ENCODE measurements at places on chromosomes 3 and 15.

GRCh38 chr15:65304381-65305149, at the start of gene RNU5B-1:
TSS of gene RNU5B-1 (plus strand) at chr15:65304677.
- peaks cover 15% of the 10 kb centered on the region for H3K4me1 ChIP-seq
- peak within 1 kb of the TSS; percentile 75 for H3K4me3 ChIP-seq
- DNase-seq, result peak; percentile 66
- H3K36me3 ChIP-seq, result no peaks in the 10 kb centered on the region

DNA sequence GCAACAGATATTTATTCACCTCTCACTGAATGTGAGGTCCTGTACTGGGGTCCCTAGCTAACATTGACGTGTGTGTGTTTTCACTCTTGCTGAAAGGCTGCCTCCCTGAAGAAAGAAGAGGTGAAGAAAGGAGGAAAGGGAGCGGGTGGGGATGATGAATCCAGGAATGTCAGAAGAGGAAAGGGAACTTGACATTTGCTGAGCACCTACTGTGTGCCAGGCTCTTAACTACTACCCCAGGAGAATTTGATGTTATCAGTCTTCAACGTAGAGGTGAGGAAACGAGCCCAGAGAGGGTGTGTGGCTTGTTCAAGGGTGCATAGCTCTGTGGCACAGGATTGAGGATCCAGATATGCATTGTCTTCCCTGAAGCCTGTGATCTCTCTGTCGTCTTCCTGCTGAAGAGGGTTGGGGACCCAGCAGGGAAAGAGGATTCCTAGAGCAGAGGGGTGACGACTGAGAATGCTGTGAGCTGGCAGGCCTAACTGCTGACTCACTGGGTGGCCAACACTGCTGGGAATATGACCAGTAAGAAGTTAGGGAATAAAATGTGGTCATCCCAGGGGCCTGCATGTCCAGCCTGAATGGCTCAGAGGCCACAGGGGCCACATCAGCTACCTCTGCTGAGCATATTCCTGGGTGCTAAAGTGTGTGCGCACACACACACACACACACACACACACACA, 6.6 kb upstream of the ATP2B2 start:
- peaks cover 33% of the 10 kb centered on the region for H3K27me3 ChIP-seq
- no peak overlapping the region for H3K4me3 ChIP-seq
- H3K27ac ChIP-seq, result no peak overlapping the region
- H3K4me1 ChIP-seq, result peaks cover 8% of the 10 kb centered on the region
- DNase-seq, result no peak

DNA sequence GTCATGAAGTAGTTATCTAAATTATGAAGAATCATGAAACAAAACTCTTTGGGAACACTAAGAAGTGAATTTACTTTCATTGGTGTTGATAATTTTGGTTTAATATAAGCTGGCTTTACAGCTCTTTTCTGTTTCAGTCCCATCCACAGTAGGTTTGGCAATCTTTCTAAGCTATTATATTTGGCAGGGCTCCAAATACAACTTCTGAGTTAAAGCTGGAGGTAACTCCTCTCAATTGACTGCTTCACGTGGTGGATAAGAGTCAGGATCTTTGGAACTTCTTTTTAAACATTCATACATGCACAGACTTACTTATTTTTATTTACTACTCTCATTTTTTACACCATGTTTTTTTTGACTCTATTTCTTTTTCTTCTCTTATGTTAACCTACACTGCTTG, 106.5 kb upstream of the EPHA3 start:
- no peaks in the 10 kb centered on the region for H3K36me3 ChIP-seq
- H3K4me3 ChIP-seq, result no peak overlapping the region
- DNase-seq, result no peak
- H3K27me3 ChIP-seq, result no peaks in the 10 kb centered on the region

- H3K36me3 ChIP-seq, result no peaks in the 10 kb centered on the region
- DNase-seq, result no peak
- no peaks in the 10 kb centered on the region for H3K27me3 ChIP-seq
- no peak overlapping the region for H3K4me3 ChIP-seq
- peaks cover 20% of the 10 kb centered on the region for H3K4me1 ChIP-seq
These were observed 58.1 kb upstream of the CA12 start for GRCh38 chr15:63439536-63440264.

- DNase-seq, result peak; percentile 78
- peak overlapping the region; percentile 98 for H3K27ac ChIP-seq
- H3K4me3 ChIP-seq, result peak overlapping the region; percentile 97
- H3K4me1 ChIP-seq, result peaks cover 70% of the 10 kb centered on the region
- H3K27me3 ChIP-seq, result no peaks in the 10 kb centered on the region
These were observed 432 bp upstream of the LPP start for GRCh38 chr3:188153437-188154013.

- no peak overlapping the region for H3K4me3 ChIP-seq
- H3K4me1 ChIP-seq, result no peaks in the 10 kb centered on the region
- H3K27me3 ChIP-seq, result no peaks in the 10 kb centered on the region
- no peak for DNase-seq
These were observed 42.2 kb downstream of the C3orf85 start for GRCh38 chr3:109178708-109179107.

- no peak overlapping the region for H3K27ac ChIP-seq
- H3K4me1 ChIP-seq, result no peaks in the 10 kb centered on the region
- H3K36me3 ChIP-seq, result no peaks in the 10 kb centered on the region
- no peak overlapping the region for H3K4me3 ChIP-seq
These were observed 581.7 kb downstream of the DIPK2A start for GRCh38 chr3:144553301-144553700.

DNA sequence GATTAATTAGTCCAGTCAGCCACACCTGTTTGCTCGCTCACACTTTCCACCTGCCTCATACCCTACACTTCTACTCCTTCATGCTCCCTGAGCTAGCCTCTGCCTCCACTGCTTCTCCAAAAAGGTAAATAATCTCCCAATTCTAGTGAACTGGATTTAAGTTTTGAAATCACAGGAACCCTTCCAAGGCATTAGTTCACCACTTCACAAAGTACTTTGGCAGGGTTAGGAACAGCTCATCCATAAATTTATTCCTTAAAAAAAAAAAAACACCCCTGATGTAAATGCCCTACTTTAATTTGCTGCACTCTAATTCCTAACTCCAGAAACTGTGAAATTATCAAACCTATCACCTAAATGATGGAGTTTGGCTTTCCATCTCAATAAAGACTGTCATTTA, 58.3 kb downstream of the GADL1 start:
- H3K4me1 ChIP-seq, result no peaks in the 10 kb centered on the region
- H3K4me3 ChIP-seq, result no peak overlapping the region
- no peaks in the 10 kb centered on the region for H3K36me3 ChIP-seq
